ENCODE measurements at places on chromosomes 4 and X. TPM values are rescaled to one million over a fixed set of nuclear protein-coding genes. Genes with fewer than 3 reads are reported as not detected.

CXorf38 gene
- 11.3 TPM for total RNA-seq

EFHC2 gene
- total RNA-seq = 3.7 TPM

DNA sequence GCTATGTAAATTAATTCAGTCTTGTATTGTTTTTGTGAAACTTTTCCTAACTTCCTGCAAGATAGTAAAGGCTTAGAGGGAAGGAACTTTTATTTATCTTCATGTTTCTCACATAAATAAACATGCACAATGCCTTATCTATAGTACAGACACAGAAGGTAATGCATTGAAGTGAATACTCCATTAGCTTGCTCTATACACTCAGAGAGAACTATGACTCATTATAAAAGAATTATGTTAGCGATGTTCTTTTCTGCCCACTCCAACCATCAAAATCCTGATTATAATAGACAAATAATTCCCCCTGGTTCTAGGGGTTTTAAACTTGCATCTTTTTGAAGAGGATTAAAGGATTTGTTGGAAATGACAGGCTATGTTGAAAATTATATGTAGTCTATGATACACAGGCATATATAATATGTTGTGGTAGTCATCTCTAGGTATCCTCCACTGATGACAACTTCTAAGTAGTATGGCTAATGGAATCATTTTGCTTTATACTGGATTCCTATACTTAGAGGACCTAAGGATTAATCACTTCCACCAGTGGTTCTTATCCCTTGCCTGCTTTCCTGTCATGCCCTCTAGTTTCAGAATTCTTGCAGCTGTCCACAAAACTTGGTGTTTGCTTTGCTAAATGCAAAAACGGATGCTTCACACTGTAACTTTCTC, 115.7 kb downstream of the NDST4 start:
- DNase-seq = no peak
- no peaks in the 10 kb centered on the region for H3K27me3 ChIP-seq
- H3K4me1 ChIP-seq = no peaks in the 10 kb centered on the region
- H3K27ac ChIP-seq = no peak overlapping the region
- H3K4me3 ChIP-seq = no peak overlapping the region
- no peaks in the 10 kb centered on the region for H3K36me3 ChIP-seq

GRCh38 chrX:66014556-66014955, 25.3 kb downstream of the VSIG4 start:
- H3K4me1 ChIP-seq = peaks cover 3% of the 10 kb centered on the region
- H3K36me3 ChIP-seq = no peaks in the 10 kb centered on the region
- no peak for DNase-seq
- no peak overlapping the region for H3K4me3 ChIP-seq

IGSF1 gene
- total RNA-seq = 16.7 TPM

DNA sequence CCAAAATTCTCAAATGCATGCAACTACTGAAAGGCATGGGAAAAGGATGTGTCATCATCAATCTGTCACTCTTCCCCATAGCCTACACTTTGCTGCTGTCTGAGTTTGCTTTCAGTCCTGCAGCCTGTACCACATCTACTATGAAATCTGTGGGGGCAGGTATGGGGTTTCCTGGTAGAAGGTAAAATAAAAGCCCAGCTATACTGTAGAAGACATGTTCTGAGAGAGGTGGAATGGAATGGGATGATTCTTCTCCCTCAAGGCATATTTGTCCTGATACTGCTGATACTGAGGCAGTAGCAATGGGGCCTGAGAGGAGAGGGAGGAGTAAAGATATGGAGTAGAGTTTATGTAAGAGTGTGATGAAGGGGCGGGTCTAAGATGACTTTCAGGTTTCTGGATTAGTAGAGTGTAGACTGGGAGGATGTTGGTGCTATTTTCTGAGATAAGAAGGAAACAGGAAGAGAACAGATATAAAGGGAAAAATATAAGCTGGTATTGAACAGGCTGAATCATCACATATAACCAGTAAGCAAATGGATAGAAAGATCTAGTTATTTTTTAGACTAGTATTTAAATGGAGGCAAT, 38.7 kb upstream of the GYPA start:
- H3K27me3 ChIP-seq = no peaks in the 10 kb centered on the region
- DNase-seq = no peak
- H3K36me3 ChIP-seq = no peaks in the 10 kb centered on the region

SAT1 gene
- 1,822 TPM for total RNA-seq

GRCh38 chr4:123418351-123418931, 21.8 kb downstream of the SPRY1 start:
- H3K4me3 ChIP-seq = no peak overlapping the region
- no peaks in the 10 kb centered on the region for H3K27me3 ChIP-seq
- H3K27ac ChIP-seq = peak overlapping the region; percentile 46
- DNase-seq = peak; percentile 35

DNA sequence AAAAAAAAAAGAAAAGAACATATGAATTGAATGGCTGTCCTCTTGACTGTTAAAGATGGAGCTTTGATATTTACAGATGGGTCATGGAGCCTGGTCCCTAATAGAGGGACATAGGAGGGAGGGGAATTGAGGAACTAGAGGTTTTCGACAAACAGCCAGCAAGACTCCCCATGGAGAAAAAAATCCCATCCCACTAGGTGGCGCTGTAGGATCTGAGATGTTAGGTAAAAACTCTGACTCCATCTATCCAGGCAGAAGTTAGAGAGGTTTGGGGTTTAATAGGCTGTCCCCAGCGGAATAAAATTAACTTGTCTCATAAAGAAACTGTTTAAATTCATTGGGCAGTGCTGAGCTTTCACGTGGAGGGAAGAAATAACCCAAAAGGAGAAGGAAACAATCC, 45.9 kb downstream of the HMGB2 start:
- H3K27ac ChIP-seq = peak overlapping the region; percentile 51
- no peaks in the 10 kb centered on the region for H3K36me3 ChIP-seq
- H3K27me3 ChIP-seq = no peaks in the 10 kb centered on the region
- H3K4me1 ChIP-seq = peaks cover 13% of the 10 kb centered on the region
- no peak overlapping the region for H3K4me3 ChIP-seq
- peak; percentile 85 for DNase-seq

SYP gene
- 1.4 TPM for total RNA-seq

All from hepatocyte (in vitro differentiated cells).